OCI-M1 (cell line): ENCODE measurements at places on chromosomes 1 and 21.

DNA sequence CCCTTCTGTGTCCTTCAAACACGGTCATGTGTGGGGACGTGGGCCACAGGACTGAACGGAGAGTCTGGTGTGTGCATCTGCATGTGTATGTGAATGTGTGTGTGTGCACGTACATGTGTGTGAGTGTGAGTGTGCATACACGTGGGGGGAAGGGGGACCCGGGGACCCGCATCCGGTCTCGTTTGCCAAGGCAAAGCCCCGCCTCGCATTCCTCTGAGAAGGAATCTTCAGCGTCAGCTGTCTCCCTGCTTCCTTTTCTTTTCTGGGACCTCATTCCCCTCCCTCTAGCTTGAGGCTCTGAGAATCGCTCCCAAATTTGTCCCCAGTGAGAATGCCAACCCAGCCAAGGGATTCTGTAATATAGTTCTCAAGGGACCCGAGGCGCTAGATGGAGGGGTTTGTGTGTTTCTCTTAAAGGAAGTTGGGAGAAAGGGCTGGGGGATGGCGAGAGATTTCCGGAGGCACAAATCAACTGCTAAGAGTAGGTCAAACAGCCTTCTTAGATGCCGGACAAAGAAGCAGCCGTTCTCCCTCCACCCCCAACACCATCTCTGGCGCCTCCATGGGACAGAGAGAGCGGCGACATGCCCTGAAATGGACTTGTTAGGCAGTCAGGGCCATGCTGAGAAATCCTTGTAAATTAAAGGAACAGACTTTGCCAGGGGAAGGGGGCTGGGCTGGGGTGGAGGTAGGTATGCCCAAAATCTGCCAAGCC lies 6.6 kb downstream of the IFFO2 start:
- DNase-seq = no peak

- peak; percentile 35 for DNase-seq
Observed at GRCh38 chr1:35657851-35658250, 16.5 kb upstream of the PSMB2 start.

DNA sequence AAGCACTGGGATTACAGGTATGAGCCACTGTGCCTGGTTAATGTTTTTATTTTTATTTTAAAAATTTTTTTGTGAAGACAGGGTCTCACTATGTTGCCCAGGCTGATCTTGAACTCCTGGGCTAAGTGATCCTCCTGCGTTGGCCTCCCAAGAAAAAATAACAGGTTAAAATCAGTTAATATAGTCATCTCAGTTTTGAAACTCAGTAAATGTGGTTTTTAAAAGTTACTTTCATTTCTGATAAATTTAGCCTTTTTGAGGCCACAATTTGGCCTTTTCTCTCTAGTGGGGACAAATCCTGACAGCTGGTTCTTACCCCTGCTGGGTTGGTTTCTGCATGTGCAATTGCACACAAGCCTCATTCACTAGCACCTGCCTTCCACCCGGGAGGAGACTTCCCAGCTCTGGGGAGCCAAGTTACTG lies 13.3 kb downstream of the PMF1 start:
- no peak for DNase-seq

- no peak for DNase-seq
Observed at GRCh38 chr21:28280611-28281010, 712.1 kb downstream of the LTN1 start.

DNA sequence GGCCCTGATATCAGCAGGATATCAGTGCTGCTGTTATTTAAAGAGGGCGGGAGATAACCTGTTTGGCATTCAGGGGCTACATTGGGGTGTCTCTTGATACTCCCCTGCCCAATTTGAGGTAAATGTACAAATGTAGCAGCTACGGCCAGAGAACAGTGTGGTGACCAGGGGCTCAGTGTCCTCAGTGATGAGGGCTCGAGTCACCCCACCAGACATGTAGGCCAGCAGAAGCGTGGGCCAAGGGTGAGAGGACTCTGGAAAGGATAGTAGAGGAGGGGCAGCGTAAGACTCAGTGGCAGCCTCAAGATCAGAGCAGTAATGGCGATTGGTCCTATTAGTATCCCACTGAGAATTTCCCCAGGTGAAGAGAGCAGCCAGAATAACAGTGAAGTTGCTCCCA lies 108.4 kb downstream of the XCL2 start:
- DNase-seq = no peak

GRCh38 chr21:34074283-34075090 lies 1.1 kb downstream of the MRPS6 start:
- peak; percentile 64 for DNase-seq

DNA sequence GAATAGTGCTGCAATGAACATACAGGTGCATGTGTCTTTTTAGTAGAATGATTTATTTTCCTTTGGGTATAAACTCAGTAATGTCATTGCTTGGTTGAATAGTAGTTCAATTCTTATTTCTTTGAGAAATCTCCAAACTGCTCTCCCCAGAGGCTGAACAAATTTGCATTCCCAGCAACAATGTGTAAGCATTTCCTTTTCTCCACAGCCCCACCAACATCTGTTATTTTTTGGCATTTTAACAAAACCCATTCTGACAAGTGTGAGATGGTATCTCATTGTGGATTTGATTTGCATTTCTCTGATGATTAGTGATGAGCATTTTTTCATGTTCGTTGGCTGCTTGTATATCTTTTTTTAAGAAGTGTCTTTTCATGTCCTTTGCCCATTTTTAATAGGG lies 21.9 kb upstream of the EEIG2 start:
- no peak for DNase-seq

DNA sequence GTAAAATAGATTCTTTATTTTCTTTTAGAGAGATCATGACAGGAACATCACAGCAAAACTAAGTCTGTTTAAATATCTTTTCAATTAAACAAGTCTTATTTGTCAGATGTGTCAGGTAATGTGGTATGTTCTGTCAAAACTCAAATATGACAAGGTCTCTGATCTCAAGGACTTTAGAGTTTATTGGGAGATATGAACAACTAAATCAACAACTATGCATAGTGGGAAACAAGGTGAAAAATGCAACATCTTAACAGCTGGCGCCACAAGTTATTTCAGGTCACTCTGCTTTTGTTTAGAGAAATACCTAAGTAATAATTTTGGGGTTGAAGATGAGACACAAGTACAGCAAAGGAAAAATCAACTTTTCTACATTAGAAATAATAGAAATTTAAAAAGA lies 779.4 kb upstream of the ADGRL4 start:
- no peak for DNase-seq

DNA sequence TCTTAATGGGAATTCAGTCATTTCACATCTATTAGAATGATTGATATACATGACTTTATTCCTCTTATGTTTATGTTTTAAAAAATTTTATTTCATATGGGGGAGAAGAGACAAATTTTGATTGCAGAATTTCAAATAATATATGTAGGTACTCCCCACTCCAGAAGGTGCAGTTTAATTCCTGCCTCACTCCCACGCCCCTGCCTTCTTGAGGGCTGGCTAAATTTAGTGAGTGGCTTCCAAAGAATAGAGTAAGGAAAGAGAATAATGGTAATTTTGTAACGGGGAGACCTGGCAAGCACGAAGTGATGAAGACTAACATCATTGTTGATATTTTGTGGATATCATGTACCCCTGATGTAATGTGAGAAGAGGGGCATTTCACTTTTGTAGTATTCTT lies 94.7 kb upstream of the FAM78B start:
- no peak for DNase-seq

- DNase-seq = no peak
Observed at GRCh38 chr1:219518907-219519248, 94.0 kb downstream of the ZC3H11B start.

- DNase-seq = no peak
Observed at GRCh38 chr1:95286479-95286878, 52.5 kb downstream of the RWDD3 start.

DNA sequence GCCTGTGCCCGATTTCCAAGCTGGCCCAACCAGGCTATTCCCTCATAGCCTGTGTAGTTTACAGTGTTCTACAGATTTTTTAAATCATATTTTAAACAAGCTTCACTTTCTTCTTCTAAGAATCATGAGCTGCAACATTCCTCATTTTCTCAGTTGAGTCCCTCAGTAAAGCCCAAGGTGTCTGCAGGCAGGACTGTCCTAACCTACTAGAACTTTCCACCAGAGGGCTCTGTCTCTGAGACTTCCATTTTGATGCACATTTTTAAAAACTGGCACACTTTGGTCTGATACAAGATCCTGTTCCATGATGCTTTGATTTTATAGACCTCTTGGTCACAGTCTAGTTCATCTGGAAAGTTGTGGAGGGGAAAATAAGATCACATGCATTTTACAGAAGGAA lies 21.6 kb upstream of the SLAMF6 start:
- DNase-seq = peak; percentile 83

GRCh38 chr1:154969860-154970452 lies 591 bp downstream of the SHC1 start:
- no peak for DNase-seq

DNA sequence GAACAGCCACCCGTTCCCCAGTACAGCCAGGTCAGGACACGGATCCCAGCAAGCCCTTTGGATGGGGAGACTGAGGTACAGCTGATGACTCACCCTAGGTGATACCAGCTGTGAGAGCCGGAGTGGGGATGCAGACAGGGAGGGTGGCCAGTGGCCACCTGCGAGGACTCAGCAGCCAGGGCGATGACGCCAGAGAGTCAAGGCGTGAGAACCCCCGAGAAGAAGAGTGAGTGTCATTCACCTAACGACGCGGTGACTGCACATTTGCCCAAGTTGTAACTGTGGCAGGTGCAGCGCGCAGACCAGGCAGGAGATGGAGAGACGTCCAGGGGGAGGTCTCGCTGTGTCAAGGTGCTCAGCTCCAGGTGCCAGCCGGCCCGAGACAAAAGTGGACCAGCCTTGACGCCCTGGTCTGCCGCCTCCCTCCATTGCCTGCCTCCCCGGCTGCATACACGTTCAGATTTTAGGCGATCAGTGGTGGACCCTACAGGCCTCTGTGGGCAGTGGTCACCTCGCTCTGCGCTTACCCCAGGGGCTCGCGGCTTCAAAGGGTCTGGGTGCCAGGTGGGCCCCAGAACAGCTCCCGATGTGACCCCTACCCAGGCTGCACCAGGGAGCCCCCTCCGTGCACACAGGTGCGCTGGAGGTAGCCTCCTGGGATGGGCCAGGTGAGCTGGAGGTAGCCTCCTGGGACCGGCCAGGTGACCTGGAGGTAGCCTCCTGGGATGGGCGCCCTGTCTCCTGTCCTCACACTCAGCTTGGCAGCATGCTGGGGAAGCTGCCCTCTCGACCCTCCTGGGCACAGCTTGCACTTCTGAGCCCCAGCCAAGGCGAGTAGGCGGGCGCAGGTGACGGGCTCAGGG lies 11.9 kb downstream of the LRRC3 start:
- no peak for DNase-seq

- no peak for DNase-seq
Observed at GRCh38 chr1:7988576-7988975, 27.1 kb downstream of the PARK7 start.

DNA sequence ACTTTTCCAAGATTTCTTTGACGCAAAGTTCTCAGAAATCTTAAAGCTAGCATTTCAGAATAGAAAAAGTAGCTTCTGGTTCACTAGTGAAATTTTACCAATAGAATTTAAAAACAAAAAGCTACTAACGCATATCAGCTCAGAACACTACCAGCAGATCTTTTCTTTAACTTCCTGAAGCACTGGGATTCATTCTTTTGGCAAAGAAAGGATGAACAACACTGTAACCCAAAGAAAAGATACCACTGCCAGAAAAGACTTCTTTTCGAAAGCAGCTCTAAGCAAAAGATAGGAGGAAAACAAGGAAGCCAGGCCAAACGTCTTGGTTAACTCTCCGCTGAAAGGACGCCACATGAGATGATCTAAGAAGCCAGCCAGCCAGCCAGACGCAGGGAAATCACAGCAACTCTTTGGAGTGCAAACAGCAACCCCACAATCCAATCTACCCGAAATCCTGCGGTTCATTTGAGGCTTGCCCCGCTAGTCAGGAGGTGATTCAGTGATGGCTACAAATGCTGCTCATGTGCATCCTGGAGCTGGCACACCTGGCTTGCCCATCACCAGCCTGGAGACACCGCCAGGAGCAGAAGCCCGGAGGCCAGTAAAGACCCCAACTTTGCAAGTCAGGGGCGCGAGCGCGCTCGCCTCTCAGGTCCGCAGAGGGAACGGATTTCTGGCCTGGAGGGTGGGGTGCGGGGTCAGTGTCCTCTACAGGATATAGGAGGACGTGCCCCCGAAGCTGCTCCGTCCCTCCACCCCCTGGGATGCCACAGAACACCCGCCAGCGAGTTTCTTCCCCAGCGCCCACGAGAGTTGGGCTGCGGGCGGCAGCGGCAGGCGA lies 812 bp downstream of the NBPF1 start:
- peak; percentile 82 for DNase-seq

DNA sequence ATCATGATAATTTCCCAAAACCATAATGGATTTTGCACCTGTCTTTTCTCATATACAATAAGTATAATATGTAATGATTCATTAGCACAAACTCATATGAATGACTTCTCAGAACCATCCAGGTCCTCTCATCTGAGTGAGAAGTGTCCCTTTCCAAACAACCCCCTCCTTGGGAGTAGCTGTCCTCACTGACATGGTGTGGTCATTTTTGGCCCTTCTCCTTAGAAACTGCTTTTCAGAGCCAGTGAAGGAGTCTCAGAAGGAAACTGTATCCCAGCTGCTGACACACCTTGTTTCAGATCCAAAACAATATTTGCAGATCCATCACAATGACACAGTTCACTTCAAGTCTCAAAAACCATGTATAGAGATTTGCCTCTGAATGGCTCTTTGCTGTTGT lies 95.5 kb downstream of the MIS18A start:
- no peak for DNase-seq

- DNase-seq = no peak
Observed at GRCh38 chr21:15524855-15525254, 204.9 kb upstream of the USP25 start.

DNA sequence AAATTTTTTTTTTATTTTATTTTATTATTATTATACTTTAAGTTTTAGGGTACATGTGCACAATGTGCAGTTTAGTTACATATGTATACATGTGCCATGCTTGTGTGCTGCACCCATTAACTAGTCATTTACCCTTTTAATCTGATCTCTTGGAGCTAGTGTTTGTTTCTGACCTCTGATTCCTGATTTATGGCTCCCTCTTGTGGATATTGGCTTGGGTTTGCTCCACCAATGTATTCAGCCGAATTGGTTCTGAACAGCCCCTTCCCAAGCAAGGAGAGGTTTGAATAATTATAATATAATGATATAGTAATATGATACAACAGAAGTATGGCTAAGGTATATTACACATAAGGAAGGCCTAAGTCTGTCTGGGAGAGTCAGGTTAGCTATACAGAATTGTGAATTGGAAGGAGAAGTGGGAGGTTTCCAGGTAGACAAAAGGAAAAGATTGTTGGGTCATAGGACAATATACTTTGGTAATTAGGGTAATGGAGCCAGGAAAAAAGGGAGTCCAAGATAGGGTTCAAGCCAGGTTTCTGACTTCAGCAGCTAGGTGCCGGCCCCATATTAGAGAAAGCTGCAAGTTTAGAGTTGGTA lies 53.1 kb upstream of the HMCN1 start:
- peak; percentile 87 for DNase-seq

DNA sequence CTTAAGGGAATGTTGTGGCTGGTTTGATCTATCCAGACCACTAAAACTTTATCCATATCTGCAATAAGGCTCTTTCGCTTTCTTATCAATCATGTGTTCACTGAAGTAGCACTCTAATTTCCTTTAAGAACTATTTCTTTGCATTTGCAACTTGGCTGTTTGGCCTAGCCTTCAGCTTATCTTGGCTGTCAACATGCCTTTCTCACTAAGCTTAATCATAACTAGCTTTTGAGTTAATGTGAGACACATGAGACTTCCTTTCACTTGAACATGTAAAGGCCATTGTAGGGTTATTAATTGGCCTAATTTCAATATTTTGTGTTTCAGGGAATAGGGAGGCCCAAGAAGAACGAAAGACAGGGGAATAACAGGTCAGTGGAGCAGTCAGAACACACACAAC lies 124.7 kb downstream of the TNFSF18 start:
- DNase-seq = peak; percentile 65
